ENCODE measurements at places on chromosomes 3 and 15.

GRCh38 chr15:68699881-68700454, 120.7 kb downstream of the ANP32A start:
- no peak for DNase-seq

DNA sequence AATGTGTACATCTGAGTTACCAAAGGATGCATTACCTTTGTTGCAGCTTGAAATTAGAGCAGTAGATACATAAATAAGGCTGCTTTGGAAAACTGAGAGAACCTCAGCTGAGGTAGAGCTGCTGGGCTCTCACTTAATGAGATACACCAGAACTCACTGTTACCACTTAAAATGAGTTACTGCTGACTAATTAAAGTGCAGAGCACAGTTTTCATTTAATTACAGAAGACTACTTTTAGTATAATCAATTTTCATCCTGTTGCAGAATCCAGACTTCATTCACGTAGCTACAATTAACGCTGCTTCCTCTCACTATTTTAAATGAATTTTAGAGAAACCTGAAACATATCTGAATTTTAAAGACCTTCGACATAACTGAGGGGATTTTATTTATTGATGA, 169.5 kb downstream of the USP13 start:
- DNase-seq = no peak

DNA sequence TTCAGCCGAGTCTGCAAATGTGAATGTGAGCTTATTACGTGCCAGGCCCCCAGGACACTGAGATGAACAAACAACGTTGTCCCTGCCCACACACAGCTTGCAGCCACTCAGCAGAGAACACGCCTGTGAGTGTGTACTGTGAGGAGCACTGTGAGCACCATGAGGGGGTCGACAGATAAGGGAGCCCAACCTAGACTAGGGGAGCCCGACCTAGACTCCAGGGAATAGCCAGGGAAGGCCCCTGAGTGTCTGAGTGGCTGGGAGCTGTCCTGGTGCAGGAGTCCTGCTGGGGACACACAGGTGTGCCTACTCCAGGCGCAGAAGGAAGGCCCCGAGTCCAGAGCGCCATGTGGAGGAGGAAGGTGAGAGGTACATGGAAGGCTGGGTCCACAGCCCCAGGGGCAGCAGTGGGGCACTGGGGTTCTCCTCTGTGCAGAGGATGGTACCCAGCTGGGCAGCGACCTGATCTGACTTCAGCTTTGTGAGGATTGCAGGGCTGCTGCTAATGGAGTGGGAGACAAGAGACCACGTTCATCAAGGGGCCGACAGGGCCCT, 36.5 kb downstream of the MGLL start:
- DNase-seq = no peak

- DNase-seq = no peak
Observed at GRCh38 chr3:104738271-104738670, 628.4 kb upstream of the ALCAM start.

GRCh38 chr15:40247406-40247971, 8.6 kb downstream of the PAK6 start:
- no peak for DNase-seq

GRCh38 chr3:177306252-177306651, 109.0 kb upstream of the TBL1XR1 start:
- no peak for DNase-seq

GRCh38 chr3:100072326-100073048, 41.8 kb downstream of the FILIP1L start:
- DNase-seq = no peak

DNA sequence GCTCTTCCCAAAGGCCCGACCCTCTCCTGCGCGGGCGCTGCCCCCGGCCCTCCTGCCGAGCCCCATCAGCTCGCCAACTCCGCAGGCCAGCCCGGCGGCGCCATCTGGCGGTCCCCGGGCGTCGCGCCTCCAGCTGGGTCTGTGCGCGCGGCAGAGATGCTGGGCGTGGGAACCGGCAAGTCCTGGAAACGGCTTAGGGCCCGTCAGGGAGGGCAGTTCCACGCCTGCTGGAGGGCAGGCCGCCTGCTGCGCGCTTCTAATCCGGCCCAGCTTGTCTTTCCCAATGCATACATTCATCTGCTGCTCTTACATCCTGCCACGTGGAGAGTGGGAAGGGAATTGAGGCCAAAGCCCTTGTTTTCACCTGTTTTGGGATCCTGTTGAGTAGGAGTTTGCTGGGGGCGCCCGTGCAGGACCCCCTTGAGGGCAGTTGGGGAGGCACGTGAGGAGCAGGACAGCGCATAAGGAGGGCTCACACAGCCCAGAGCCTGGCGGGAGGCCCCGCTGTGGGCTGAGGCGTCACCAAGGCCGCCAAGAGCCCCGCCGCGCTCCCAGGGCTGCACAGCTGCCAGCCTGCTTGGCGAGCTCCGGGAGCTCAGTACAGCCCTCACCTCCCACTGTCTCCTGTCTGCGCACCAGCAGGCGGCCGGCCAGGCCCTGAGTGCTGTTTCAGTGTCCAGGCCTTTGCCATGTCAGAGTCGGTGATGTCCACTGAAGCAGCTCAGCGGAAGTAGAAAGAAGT, 165.6 kb downstream of the NSMCE3 start:
- peak; percentile 56 for DNase-seq

DNA sequence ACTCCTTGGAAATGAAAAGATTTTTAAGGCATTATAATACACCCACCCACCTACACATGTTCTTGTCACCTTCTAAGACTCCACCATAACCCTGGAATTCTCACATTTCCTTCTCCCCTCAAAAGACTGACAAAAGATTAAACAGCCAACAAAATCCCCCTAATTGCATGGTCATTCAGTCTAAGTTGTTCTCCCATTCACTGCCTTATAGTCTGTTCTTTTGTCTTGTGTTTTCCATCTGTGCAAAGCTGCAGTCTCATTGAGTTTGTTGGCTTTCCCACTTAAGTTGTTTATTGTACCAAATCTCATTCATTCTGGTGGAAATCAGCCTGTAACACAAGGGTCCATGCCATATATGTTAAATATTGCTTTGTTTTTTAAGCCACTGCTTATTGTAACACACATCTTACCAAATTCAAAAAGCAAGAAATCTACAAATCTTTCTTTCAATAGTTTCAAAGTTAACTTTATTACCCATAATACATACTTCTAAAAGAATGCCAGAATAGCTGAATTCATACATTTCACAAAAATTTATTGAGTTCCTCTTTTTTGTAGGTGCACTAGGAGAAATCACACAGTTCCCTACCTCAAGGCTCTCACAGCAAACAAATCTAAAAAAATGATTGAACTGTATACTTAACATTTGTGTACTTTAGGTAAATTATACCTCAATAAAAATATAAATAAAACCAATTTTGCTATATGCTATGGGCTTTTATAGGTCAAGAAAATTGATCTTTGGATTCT, 2.4 kb upstream of the RCN2 start:
- DNase-seq = no peak

DNA sequence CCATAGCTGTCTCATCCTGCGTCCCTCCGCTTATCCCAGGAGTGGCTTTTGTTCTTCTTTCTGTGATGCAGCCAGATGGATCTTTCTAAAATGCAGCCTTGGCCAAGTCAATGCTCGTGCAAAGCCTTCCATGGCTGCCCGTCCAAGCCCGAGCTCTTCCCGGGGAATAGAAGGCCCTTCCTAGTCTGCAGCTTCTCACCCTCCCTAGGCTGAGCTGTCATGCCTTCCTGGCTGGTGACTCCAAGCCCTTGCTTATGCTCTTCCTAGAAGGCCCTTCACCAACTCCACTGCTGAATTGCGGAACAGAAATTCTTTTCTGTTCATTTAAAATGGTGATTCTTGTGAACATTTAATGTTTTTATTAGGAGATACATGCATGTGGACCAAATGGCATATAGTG, 95.9 kb downstream of the SMAD6 start:
- no peak for DNase-seq

DNA sequence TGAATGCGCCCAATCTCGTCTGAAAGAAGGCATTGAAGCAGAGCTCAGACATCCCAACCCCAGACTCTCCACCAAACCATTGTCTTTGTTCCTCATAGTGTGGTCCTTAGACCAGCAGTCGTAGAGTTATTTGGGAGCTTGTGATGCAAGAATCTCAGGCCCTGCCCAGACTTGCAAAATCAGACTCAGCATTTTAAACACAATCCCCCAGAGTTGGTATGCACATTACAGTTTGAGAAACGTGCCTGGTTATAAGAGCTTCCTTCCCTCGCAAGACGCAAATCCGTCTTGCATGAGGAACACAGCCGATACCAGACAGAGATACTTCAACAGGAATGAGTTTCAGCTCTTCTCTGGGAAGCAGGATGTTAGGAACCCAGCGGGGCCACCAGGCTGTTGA, 38.9 kb upstream of the IREB2 start:
- DNase-seq = no peak

GRCh38 chr3:182711853-182712252, 81.5 kb upstream of the ATP11B start:
- DNase-seq = no peak

- no peak for DNase-seq
Observed at GRCh38 chr3:46954178-46954577, 22.4 kb downstream of the CCDC12 start.

GRCh38 chr3:170799009-170799408, 71.0 kb downstream of the RPL22L1 start:
- DNase-seq = no peak

- no peak for DNase-seq
Observed at GRCh38 chr3:117898722-117899522, 1135.7 kb downstream of the IGSF11 start.

GRCh38 chr15:101327147-101327740, 32.2 kb upstream of the SNRPA1 start:
- no peak for DNase-seq

- no peak for DNase-seq
Observed at GRCh38 chr15:48922046-48922445, 41.7 kb downstream of the SHC4 start.

DNA sequence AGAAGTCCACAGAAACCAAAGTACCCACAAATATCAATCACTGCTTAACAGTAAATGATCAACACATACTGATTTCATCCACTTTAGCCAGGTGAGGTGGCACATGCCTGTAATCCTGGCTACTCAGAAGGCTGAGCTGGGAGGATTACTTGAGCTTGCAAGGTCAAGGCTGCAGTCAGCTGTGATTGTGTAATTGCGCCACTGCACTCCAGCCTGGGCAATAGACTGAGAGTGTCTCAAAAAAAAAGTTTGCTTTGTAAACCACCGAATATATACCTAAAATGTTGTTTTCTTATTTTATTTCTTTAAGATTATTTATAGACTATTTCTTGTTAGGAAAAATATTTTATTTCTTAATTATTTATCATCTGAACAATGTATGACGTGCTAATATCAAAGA, 8.7 kb upstream of the ATP13A4 start:
- no peak for DNase-seq

DNA sequence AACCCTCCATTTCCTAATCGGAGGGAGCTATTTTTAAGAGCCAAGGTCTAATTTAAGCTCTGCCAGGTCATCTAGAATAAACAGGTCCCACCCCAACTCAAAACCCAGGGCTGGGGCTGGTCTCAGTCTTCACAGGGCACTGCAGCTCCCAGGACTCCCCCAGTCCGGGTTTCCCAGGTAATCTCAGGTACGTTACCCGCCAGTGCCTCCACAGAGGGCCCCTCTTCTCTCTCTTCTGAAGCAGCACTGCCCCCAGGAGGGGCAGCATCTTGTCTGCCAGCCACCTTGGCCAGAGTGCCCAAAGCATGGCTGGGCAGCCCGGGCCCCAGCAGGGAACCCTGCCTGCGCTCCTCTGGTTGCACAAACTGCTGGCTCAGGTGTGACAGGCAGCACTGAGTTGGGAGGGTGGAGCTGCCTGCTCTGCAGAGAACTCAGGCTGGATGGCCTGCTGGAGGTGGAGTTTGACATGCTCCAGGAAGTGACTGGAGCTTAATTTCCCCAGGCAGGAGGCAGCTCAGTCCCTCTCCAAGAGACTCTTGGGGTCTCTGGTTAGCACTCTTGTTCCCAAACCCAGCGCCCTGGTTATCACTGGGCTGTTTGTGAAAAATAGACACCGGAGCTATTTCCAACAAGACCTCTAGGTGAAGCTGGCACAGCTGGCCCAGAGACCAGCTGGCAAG, at the start of gene PLA2G4F:
PLA2G4F (minus strand) TSS at position 394 of the 680 bp plus-strand sequence; CDS start at position 307, 87 bp downstream.
- DNase-seq = no peak

GRCh38 chr15:30940359-30940758, 36.6 kb downstream of the FAN1 start:
- no peak for DNase-seq

GRCh38 chr3:53921296-53921695, 29.6 kb upstream of the SELENOK start:
- no peak for DNase-seq

DNA sequence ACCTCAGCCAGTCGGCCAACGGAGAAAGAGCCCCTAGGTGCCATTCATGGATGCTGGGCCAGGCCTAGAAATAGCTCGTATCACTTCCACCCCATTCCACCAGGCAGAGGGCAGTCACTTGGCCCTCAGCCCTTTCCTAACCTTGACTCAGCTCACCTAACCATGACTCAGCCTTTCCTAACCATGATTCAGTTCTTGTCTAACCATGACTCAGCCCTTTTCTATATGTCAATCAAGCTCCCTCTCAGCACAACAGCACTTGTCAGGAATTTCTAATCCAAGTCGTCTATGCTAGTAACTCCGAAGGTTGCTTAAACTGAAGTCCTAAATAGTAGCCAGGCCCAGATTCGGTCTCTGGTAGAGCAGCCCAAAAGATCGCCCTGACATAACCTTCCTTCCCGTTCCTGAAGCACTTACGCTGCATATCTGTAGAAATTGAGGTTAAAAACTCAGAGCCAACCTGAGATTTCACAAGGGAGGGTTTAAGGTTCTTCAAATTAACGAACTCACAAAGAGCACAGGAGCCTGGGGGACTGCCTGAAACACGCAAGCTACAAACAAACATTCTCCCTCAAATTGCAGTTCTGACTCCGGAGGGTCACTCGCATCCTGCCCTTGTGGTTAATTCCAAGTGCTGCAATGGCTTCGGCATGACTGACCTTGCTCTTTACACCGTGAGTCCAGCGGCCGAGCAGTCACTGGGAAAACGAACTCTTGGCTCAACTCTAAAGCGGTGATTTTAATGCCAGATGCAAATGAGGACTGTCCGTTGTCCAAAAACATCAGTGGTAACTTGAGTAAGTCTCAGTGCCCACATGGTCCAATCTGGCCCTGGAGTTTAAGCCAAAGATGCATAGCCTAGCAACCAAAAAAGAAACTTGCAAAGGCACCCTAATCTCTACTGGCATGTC, 99.9 kb downstream of the ADAMTS17 start:
- DNase-seq = no peak

Measured in activated CD4-positive, alpha-beta T cell treated with anti-CD3 and anti-CD28 coated beads, Interleukin-2, amount 50 U/mL, for 1 hour (primary cell).